ENCODE measurements at places on chromosomes 6 and 20. TPM values are rescaled to one million over a fixed set of nuclear protein-coding genes. Genes with fewer than 3 reads are reported as not detected.

- no peak for DNase-seq
Observed at GRCh38 chr6:39452306-39453145, 130.0 kb upstream of the KCNK16 start.

DNA sequence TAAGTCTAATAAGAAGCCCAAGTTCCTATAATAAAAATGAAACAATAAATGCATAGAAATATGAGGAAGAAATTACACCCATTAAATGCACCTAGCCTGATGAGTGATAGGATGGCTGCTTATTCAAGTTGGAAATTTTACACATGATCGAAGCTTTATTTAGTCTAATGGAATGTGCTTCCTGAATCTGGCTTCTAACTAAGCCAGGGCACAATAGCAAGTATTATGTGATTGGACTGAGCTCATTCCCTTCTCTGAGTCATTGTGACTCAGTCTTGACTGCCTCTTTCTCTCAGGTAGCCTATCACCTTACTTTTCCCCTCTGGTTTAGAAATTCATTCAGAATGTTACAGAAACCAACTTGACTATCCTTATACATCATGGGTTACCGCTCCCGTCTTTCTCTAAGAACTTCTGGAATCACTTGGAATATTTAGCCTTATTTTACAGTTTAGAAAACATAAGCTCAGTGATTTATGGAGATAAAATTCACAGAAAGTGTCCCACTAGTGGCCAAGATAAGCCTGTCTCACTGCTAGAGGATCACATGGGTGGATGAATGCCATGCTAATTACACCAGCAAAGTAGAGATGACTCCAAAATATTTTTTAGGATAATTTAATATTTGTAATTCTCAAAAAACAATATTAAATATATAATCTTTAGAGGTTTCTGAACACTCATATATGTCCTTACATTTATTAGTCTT is 505.3 kb upstream of the JAG1 start:
- peak; percentile 95 for DNase-seq

- no peak for DNase-seq
Observed at GRCh38 chr6:87588756-87589407, 905 bp downstream of the RARS2 start.

GRCh38 chr6:12258591-12259075 is 31.5 kb upstream of the EDN1 start:
- DNase-seq, result no peak

GRCh38 chr6:165782134-165782533 is 119.1 kb upstream of the PDE10A start:
- no peak for DNase-seq

GRCh38 chr6:25899123-25899522 is 25.1 kb upstream of the SLC17A3 start:
- no peak for DNase-seq

DNA sequence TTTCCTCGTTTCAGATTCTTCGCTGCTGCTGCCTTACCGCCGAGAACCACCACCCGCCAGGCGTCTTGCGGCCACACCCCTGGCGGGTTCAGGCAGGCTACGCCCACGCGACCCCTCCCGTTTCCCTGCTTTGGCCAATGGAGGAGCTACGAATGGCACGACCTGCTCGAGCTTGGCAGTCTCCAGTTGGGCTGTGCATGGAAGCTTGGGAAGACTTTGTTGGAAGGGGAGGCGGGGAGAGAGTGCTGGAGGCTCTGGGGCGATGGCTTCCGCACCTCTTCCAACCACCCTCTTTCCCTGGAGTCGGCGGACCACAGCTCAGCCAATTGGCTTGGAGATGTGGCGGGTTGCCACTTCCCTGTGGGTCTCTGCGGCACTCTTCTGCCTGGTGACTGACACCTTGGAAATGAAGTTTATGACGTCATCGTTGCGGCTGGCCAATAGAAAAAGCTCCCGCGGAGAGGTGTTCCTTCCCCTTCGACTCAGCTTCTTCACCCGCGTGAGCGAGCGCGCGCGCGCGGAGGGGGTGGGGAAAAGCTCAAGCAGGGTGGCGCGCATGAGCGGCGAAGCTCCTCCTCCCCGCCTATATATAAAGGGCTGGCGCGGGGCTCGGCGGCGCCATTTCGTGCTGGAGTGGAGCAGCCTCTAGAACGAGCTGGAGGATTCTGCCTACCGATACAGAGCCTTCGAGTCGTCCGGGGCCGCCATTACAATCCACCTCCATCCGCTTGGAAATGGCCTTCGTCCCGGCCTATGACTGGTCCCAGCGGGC is 3.4 kb downstream of the BRD2 start:
- peak; percentile 100 for DNase-seq

GRCh38 chr20:51420111-51420510 is 122.4 kb downstream of the NFATC2 start:
- peak; percentile 41 for DNase-seq

- no peak for DNase-seq
Observed at GRCh38 chr6:7080311-7080710, 27.4 kb upstream of the RREB1 start.

DNA sequence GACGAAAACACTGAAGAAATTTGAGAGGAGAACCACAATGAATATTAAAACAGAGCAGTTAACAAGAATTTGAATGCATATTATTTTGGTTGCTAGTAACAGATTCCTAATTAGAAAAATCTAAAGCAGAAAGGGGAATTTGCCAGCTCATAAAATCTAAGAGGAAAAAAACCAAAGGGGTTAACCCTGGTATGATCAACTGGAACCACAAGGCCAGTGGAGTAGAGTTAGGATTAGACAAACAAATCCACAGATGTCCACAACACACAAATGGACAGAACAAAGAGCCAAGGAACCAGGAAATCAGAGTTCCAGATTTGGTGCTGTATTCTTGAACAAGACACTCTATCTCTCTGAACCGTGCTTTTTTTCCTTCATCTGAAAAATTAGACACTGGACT is 195.0 kb downstream of the TASP1 start:
- DNase-seq, result no peak

DNA sequence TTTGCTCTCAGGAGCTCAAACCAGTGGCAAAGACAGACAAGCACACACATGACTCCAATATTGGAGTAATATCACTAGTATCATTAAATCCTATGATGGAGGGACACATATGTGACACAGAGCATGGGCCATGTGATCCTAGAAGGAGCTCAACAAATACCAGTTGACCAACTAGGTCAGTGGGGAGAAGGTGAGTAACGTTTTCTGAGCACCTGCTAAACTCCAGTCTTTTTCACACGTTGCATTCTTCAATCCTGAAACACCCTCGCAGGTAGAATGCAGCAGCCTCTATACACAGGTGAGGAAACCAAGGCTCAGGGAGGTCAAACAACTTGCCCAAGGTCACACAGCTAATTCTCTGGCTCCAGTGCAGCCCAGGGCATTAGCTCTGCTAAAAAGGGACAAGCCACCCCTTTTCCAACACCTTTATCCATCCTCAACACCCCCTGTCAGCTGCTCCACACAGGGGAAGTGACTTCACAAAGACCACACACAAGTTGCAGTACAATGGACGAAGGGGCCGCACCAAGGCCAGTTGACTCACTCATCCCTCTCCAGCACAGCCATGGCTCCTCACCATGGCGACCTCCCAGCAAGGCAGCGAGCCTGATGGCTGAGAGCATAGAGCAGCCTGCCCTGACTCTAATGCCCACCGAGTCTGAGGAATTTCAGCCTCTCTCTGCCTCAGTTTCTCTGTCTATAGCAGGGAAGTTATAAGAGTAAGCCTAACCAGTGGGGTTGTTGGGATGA is 4.4 kb downstream of the CAPN11 start:
- DNase-seq, result no peak

- peak; percentile 70 for DNase-seq
Observed at GRCh38 chr6:88982720-88983119, 19.3 kb upstream of the RNGTT start.

DNA sequence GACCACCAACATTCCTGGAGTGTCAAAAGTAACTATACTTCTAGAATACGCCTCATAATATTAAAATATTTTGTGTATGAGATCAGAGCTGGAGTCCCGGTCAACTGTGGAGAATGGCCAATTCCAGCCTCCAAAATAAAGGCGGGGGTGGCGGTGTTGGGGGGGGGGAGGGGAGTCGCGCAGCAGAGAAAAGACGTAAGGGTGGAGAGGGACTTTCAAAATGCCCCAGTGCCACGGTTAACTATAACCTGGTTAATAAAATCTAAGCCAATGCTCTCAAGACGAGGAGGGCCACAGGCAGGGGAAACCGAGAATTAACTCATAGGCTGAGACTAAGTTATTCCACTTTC is 1.3 kb downstream of the NUP153 start:
- peak; percentile 62 for DNase-seq

GRCh38 chr6:50724381-50725124 is 11.2 kb downstream of the TFAP2D start:
- no peak for DNase-seq

GRCh38 chr6:166394036-166394892 is 11.5 kb upstream of the MPC1 start:
- DNase-seq, result no peak

DNA sequence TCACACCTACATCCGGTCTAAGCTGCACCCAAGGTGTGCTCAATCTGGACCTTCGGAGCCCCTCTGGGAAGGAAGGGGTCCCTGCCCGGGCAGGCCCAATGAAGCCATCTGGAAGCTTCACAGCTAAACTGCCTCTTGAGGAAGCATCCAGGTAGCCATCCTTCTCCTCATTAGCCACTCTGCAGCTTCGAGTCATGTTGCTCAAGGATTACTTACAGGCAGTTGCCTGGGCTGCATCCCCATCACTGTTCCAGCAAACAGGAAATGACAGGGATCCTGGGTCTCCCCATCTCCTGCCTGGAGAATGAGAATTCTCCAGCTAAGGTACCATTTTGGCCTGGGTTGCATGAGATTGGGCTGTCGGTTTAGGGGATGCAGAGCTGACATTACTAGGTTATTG is 91.7 kb downstream of the ERMARD start:
- no peak for DNase-seq

DNA sequence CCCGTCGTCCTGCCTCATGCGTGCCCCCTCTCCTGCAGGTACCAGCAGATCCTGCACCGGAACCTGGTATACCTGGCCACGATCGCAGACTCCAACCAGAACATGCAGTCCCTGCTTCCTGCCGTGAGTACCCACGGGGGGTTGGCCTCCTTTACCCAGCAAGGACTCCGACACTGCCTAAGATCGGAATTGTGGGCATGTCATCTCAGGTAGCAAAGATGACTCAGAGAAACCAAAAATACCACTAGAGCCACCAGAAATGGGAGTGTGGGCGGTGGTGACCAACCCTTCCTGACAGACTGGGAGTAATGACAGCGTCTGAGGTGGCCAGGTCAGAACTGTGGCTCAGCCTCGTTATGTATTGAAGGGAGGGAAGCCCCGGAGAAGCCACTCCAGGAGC is 16.3 kb downstream of the SS18L1 start:
- DNase-seq, result no peak

DNA sequence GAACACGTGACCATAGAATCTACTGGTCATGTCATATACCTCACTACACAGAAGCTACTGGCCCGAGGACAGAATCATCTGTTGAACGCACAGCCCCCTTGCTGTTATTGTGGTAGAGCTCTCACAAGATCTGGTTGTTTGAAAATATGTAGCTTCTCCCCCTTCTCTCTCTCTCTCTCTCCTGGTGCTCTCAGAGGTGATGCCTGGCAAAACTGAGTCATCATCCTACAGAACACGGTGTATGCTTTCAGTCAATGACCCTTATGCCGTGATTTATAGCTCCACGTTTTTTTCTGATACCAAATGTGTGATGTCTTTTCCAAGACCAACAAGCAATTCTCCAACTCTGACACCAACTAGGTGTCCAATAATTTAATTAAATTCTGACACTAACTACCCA is 13.0 kb upstream of the RBM24 start:
- no peak for DNase-seq

APOBEC2 gene
- total RNA-seq, result not detected

GPX5 gene
- total RNA-seq, result not detected

TFAP2A gene
- not detected for total RNA-seq

SLC17A1 gene
- not detected for total RNA-seq

TRIM15 gene
- not detected for total RNA-seq

All from endothelial cell of umbilical vein (primary cell).